Stimulated activated CD8-positive, alpha-beta memory T cell treated with anti-CD3 and anti-CD28 coated beads, Interleukin-12 subunit alpha, Interleukin-12 subunit beta, amount 100 ng/mL, for 4 hours (primary cell): ENCODE measurements at places on chromosomes 6 and 20.

DNA sequence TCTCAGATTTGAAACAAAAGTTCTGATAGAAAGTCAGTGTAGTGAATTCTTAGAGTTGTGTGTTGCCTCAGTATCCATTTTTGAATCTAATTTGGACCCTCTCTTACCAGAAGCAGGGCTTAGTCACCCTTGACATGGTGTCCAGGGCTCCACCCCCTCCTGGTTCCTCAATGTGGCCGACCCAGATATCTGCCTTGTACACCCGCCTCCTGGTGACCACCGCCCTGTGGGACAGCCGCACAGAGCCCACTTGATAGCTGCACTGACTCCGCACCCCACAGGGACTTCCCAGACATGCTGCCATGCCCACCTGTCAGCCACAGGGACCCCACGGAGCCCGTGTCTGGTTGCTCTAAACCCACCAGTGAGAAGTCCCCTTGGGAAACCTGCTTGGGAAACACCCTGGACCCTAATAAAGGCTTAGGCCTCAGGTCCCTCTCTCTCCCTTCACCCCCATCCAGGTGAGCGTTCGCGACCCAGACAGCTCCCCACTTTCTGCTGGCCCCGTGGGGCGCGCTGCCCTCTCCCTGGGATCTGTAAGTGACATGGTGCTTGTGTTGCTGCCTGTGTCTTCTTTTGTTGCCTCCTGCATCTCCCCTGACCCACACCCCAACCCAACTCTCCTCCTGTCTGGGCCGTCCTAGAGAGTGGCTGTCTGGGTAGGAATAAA, 47.2 kb upstream of the SYNDIG1 start:
- DNase-seq: no peak

- no peak for DNase-seq
Measured at GRCh38 chr6:166597711-166598440, 11.4 kb upstream of the RAMACL start.

- no peak for DNase-seq
Measured at GRCh38 chr6:11934638-11935037, 77.5 kb upstream of the HIVEP1 start.

- no peak for DNase-seq
Measured at GRCh38 chr20:8853805-8854338, 215.0 kb upstream of the PLCB4 start.

- DNase-seq: no peak
Measured at GRCh38 chr6:34583461-34583860, 27.3 kb upstream of the SPDEF start.

DNA sequence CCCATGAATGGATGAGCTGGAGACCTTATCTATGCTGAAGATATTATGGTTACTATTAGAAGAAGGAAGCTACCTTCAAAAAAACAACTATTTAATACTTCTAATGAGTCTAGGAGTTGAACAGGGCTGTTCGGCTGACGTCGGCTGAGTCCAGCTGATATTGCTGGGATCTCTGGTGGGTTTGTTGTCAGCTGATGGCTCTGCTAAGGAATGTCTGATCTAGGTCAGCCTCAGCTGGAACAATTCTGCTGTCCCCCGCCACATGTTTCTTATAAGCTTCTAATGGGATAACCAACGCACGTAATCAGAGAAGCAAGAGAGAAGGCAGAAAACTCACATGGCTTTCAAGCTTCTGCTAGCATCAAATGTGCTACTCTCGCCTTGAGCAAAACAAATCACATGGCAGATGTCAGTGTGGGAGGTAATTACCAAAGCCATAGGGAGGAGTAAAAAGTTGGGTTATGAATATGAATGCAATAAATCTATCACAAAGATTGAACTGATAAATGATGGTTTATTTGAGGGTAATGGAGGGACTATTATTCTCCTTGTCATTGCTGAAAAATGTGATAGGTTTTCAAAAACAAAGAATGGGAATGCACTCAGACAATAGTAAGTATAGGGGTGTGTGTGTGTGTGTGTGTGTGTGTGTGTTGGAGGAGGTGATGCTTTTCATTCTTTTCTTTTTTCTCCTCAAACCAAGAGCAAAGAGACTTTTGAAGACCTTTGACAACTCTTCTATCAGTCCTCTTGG, 71.5 kb downstream of the BTBD3 start:
- no peak for DNase-seq
